Activated B cell treated with CpG ODN at 0.5 μM for 24 hours (primary cell): ENCODE measurements at places on chromosomes 12 and 14.

GRCh38 chr12:132255642-132256041 is 73.7 kb downstream of the GALNT9 start:
- DNase-seq = no peak

DNA sequence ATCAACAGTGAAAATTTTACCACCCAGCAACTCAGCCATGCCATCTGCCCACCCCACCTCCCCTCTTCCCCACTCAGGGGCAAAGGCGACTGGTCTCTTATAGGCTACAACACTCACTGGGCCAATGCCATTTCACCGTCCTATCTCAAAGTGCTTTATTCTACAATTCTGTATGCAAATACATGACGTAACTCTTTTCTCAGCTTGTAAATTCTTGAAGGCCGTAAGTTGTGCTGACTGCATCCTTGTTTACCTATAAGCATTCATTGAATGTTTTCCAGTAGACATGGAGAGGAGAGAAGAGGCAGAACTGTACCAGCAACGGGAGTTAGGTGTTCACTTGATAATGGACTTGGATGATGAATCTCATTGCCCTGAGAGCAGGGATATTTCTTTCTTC is 15.6 kb downstream of the BCL2L14 start:
- no peak for DNase-seq

DNA sequence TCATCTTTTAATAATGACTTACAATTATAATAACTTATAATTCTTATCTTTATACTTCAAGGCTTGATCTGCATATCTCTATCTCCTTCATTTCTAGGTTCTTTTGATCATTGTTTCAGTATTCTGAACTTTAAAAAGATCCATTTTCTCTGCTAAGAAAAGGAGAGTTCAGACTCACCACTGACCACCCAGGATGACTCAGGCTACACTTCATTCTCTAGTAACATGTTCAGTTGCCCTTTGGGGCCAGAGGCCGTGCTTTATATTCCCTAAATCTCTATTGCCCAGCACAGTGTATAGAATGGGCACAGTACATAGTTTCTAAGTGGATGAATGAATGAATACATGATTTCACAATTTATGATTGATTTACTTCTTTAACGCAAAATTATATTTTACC is 268.7 kb downstream of the AKAP6 start:
- DNase-seq = no peak

- no peak for DNase-seq
Observed at GRCh38 chr14:96146131-96146771, 58.4 kb upstream of the BDKRB2 start.

DNA sequence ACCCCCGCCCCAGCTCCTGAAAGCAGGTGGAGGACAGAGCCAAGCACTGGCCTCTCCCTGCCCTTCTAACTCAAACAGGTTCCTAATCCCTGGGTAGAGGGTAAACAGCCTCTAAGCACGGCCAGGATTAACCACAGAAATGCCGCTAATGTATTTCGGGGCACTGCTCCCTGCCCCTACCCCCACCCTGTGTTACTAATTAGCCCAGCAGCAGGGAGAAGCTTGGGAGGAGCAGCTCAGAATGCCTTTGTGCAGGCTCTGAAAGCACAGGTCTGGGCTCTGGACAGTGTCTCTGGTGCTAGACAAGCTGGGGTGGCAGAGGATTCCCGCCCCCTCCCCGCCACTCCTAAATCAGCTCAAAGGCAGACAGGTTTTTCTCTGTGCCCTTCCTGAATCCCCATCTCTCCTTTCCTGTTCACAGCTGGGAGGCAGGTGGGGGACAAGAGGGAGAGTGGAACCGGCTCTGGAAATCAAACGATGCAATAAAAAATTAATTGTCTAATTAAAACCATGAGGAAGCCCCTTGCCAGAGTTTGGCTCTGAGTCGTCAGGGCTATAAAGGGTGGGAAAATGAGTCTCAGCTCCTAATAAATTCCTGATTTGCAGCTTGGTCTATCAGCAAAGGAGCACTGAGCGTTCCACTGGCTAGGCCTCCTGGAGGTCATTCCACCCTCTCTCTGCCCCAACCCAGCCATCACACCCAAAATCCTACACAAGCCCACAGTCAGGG is 53.0 kb downstream of the SMUG1 start:
- DNase-seq = no peak

GRCh38 chr12:68119250-68119649 is 40.3 kb downstream of the IFNG start:
- DNase-seq = no peak

- no peak for DNase-seq
Observed at GRCh38 chr14:26173581-26174110, 424.2 kb downstream of the NOVA1 start.

- DNase-seq = no peak
Observed at GRCh38 chr12:18612971-18613370, 124.8 kb downstream of the PLCZ1 start.

GRCh38 chr14:68888883-68889282 is 90.2 kb downstream of the ACTN1 start:
- DNase-seq = no peak

GRCh38 chr14:69190191-69190590 is 1.1 kb upstream of the EXD2 start:
- DNase-seq = no peak
